Activated CD4-positive, alpha-beta T cell treated with anti-CD3 and anti-CD28 coated beads, Interleukin-2, amount 50 U/mL, for 16 hours (primary cell): ENCODE measurements at places on chromosomes 4 and X.

- no peak for DNase-seq
Measured at GRCh38 chrX:129661369-129661768, 6.6 kb upstream of the APLN start.

- DNase-seq, result no peak
Measured at GRCh38 chrX:2497961-2498780, 2.6 kb downstream of the DHRSX start.

DNA sequence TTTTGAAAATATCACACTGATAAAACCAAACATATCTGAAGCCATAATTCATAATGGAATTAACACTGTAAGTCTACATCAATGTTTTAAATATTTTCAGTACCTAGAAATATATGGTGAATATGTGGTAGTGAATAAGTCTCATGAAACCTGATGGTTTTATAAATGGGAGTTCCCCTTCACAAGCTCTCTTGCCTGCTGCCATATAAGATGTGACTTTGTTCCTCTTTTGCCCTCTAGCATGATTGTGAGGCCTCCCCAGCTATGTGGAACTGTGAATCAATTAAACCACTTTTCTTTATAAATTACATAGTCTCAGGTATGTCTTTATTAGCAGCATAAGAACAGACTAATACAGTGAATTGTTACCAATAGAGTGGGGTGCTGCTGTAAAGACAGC is 536.8 kb upstream of the GALNT7 start:
- DNase-seq, result no peak

DNA sequence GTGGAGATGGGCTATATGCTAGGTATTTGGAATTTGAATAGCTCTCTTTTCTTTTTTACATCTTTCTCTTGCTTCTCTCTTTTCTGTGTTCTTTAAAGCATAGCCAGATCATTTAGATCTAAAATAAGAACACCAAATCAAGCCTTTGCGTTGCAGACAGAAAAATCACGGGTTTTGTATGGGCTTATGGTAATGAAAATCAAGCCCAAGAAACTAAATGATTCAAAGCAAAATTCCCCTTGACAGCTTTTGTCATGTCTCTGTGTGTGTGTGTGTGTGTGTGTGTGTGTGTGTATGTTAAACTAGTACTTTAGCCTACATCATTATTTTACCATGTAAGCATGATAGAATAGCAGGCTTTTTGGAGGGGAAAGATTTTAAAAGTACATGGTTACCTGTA is 1.8 kb upstream of the RASL11B start:
- no peak for DNase-seq

DNA sequence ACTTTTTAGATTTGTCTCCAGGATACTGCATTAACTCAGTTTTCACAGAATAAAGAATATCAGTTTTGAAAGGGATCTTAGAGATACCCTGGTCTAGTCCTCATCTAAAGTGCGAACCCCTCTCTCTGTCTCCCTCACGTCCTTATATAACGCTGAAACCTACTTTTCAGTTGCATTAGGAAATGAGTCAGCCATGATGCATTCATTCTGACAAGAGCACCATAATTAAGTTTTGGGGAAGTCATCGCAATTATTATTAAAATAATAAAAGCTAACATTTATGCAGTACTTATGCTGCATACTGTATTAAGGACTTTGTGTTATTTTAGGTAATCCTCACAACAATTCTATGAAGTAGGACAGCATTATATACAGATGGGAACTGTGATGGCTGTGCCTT is 116.1 kb downstream of the REELD1 start:
- no peak for DNase-seq
